WTC11 (cell line): ENCODE measurements at places on chromosomes 2 and 18. TPM values are rescaled to one million over a fixed set of nuclear protein-coding genes. Genes with fewer than 3 reads are reported as not detected.

DNA sequence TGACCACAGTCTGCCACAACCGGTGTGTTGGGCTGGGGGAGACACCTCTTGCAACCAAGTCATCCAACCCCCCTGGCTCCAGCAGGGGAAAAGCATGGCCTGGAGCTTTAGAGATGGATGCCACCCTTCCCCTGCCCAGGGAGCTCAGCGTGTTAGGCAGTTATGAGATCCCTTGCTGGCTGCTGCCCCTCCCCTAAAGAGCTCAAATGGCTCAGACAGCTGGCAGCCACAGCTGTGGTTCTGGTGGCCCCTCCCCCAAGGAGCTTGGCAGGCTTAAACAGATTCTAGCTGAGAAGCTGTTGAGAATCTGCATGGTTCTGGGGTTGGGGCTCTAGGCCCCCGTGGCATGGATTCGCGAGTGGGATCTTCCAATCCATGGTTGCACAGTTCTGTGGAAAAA is 64.7 kb downstream of the TEX51 start:
- DNase-seq: no peak

DNA sequence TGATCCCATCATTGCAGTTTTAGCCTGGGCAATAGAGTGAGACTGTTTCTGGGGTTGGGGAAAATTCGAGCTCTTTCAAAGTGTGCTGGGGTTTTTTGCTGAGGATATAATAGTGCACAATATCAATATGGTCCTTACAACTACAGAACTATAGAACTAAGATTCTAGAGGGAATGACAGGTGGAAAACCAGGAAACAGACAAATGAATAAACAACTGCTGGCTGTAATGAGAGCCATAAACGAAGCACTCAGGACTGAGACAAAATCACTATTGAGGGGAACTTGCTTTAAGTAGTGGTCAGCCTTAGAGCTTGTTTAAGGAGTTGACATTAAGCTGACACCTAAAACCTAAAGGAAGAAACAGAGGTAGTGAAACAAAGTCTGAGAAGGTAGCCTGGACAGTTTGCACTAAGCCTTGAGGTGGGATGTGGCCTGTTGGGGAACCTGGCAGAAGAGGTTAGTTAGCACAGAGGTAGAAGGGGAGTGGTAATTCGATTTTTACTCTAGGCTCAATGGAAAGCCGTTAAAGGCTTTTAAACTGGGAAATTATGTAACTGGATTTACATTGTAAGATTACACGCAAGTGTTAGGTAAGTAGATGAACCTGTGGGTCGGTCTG is 33.8 kb downstream of the LCLAT1 start:
- DNase-seq: no peak

DNA sequence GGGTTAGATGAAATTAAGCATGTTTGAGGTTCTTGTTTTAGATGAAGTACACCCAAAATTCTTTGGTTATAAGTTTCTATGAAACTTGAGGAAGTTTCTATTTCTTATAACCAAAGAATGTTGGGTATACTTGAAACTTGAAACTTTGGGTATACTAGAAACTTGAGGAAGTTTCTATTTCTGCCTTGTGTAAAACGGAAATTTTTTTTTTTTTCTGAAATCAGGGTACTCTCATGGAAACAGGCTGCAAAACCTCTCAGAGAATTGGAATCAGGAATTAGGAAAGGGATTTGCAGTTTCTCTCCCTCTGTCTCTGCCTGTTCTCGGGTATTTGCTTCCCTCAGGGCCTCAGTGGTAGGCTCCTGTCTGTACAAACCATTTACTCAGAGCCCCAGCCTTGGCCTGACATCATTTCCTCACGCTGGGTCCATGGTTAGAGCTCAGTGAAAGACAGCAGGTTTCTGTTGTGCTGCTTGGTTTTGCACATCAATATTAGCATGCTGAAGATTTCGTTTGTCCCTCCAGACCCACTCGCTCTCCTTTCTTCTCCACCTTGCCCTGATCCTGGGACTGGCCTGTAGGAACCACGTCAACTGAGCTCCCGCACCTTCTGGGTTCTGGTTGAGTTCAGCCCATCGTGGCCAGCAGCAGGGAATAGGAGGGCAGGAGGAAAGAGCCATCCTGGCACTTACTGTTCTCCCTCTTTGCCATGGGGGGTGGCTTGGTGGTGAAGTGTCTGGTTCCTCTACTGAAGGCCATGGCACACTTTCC is 106.4 kb downstream of the POLR1A start:
- no peak for DNase-seq

DNA sequence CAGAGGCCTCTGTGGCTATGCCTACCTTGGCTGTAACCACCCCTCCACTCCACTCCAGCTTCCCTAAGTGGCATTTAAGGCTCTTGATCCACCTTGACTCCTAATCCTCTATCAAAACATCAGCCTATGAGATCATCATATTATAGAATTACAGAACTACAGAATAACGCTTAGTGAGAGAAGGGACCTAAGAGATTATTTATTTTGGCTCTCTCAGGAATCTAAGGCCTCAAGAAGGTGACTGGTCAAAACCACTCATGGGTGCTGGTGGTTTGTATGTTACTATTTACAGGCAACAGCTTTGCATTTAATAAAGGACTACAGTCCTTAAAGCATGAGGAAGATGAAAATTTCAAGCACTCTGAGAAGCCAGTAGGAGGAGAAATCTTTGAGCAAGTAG is 118.8 kb downstream of the FSHR start:
- DNase-seq: no peak

DNA sequence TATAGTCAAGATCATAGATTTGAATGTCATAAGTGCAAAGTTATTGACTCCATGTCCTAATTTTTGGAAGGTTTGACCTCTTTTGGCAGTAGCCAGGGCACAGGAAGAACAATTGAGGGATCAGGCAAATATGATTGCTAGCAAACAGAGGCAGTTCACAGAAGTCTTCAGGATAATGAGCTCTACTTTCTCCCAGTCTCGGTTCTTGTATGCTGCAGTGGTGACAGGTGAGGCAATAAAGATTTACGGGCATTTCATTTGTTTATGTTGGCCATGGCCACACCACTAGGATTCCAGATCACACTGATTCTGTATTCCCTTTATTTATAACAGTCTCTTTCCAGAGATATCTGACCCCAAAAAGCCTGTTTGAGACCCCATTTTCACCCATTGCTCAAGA is 137.5 kb downstream of the UBR3 start:
- no peak for DNase-seq

- DNase-seq: no peak
These were observed 51.7 kb upstream of the EHBP1 start for GRCh38 chr2:62653582-62654422.

- DNase-seq: no peak
These were observed 43.4 kb upstream of the ASB18 start for GRCh38 chr2:236307641-236308040.

GRCh38 chr2:25330273-25330672 is 11.5 kb downstream of the DNMT3A start:
- DNase-seq: no peak

- DNase-seq: no peak
These were observed 85.4 kb upstream of the ATG16L1 start for GRCh38 chr2:233165895-233166661.

DNA sequence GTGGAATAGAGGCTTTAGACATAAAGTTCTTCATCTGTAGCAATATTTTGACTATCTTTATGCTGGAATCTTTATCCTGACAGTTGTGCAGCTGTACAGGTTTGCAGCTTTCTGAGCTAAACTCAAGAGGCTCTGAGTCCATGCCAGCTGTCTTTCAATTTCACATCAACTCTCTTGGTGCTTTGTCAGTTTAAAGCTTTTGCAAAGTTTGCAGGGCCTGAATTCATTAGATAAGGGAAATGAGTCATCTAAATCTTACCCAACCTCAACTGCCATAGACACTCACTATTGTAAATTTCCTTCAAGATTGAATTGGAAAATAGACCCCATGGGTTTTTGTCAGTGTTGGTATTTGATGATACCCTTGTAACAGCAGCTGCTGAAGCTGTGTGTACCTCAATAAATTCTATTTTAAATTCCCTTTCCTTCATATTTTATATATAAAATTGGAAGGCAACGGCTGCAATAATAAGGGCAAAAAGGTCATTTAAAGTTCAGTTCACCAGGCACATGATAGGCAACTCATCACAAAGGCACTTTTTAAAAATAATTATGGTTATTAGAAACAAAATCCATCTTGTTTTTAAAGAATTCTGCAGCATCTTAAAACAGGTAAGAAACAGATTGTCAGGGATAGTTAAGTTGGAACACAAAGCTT is 169.9 kb upstream of the SLC39A10 start:
- DNase-seq: no peak

DNA sequence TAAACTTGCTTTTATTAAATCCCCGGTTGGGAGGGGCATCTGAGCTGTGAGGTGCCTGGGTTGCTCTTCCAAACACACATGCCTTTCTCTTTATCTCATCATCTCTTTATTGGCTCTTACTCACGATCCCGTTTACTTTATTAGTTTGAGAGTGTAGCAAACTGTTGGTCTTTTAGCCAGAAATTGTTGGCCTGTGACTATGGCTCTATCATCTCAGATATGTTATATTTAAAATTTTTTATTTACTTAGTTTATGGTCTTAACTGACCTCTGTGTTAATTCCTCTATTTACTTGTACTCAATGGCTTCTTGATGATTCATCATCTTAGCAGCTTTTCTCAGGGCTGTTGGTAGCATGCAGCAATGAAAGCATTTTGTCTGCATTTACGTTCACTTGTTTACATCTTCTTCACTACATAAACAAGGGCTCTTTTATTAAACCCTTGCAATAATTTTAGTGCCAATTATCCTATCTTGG is 408.4 kb downstream of the HRH4 start:
- no peak for DNase-seq

CLEC4F gene
- not detected in 3 replicates for total RNA-seq

AQP4 gene
- total RNA-seq: 2.8 to 4.5 TPM (median 3.7 TPM) in 3 replicates
